Right renal pelvis (tissue), 4 donors: ENCODE measurements at places on chromosomes 7 and 10. TPM values are rescaled to one million over a fixed set of nuclear protein-coding genes. Genes with fewer than 3 reads are reported as not detected.

The PLEKHS1 gene
- polyA plus RNA-seq: 0.18 TPM

The DOCK1 gene
- 67.3 TPM for polyA plus RNA-seq

The PNLIPRP2 gene
- polyA plus RNA-seq: not detected

The HOXA5 gene
- 73.8 TPM for polyA plus RNA-seq

The SPDYE3 gene
- polyA plus RNA-seq: 6.9 TPM

The CAMK2B gene
- polyA plus RNA-seq: 2.9 TPM

The NPTX2 gene
- 3.1 TPM for polyA plus RNA-seq

The GOLGA7B gene
- polyA plus RNA-seq: 0.63 TPM

The GRID1 gene
- 2.1 TPM for polyA plus RNA-seq

The ACTL6B gene
- polyA plus RNA-seq: not detected

GRCh38 chr10:89062861-89063260, 72.3 kb downstream of the FAS start:
- DNase-seq: no peak

DNA sequence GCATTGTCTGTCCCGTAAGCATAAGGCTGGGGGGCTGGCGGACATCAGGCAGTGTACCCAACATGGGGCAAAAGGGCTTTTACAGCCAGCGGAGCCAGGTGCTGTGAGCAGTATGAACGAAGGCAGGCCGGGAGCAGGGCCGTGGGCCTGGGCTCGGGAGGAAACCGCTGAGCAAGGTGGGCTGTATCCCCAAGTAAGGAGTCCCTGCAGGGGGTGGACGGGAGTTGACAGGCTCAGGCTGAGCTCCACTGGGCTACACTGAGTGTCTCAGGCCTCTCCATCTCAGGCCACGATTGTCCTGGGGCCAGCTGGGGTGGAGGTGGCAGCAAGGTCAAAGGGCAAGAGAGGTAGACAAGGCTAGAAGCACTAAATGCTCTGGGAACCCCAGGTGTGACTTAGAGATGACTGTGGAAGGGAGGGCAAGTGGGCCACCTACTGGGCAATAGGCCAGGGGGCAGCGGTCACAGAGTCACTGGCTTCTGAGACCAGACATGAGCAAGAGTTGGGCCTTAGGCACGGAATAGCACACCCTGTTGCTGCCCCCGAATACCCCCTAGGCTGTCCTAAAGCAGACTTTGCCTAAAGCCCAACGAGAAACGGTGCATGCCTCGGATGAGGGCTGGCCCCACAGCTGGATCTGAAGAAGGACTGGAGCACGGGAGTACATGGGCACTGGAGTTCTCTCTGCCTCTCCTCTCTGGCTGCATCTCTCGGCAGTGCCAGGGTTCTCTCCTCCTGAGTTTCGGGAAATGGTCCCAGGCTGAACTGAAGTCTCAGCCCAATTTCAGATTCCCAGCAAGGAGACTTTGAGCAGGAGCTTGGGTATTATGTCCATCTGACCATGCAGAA, 10.8 kb upstream of the RAMP3 start:
- DNase-seq: no peak

GRCh38 chr10:61408105-61408504, 45.1 kb downstream of the TMEM26 start:
- DNase-seq: peak; percentile 57

DNA sequence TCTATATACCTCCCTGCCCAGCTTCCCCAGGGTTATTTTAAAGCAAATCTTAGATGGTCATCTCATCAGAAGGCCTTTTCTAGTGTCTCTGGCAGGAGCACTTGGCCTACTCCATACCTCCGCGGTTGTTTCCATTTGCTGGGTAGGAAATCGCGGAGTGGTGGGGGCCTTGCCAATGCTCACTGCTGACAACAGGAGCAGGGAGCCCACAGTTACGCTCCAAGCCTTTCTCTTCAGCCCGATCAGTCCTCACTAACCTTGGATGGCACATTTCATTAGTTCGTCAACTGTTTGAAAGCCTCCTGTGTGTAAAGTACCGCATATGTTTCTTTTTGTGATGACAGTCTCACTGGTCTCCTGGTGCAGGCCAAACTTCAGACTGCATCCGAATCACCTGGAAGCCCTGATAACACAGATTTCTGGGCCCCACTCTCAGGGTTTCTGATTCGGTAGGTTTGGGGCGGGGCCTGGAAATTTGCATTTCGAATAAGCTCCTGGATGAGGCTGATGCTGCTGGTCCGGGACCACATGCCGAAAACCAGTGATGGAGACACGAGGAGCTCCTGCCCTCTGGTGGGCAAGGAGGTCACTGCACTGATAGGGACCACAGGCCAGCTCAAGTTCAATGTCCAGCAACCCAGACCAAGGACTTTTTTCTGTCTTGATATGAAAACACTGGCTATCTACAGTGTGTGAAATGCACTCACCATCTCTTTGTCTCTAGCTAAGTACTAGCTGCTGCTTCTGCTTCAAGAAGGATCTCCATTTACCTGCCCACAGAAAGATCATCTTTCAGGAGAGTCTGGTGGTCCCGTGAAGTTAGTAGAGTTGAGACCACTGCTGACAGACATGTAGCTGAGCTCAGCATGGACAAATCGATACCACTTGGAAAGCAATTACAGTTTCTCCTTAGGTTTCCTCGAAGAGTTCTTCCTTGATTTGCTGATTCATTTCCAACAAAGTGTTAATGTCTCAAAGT, 14.0 kb downstream of the LRGUK start:
- DNase-seq: peak; percentile 33

DNA sequence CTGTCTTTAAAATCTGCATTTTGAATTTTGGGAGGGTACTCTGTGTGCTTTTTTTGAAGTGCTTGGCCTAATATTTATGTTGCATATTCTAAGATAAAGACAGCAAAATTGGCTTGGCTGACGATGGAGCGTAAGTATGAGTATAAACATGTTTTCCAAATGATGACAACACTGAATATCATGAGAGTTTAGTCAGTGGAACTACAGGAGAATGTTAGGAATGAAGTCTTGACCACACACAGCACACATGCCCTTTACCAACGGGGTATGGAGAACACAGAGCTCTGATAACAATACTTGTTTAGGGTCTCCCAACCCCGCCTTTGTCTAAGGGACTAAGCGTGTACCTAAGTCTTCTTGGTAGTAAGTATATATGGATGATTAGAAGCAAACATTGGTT, 253.9 kb upstream of the FZD8 start:
- DNase-seq: no peak

- DNase-seq: no peak
Observed at GRCh38 chr7:47218378-47219176, 363.3 kb downstream of the TNS3 start.

- no peak for DNase-seq
Observed at GRCh38 chr10:70162892-70163201, 7.5 kb downstream of the SAR1A start.

DNA sequence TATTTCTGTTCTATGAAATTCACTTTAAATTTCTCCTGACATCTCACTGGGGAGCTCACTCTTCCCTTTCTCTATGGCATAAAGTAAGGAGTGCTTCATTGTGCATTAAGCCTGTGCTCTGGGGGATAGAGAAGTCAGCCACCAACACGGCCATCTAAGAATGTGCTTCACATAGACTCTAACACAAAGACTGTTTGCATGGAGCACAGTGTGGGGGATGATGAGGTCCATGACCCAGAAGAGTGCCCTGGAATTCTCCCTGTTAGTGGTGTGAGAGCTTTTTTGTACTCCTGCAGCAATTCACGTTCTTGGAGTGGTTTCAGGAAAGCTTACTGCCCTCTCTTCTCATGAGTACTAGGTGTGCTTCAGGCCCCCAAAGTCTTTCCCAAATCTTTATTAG, 43.9 kb upstream of the PDZD8 start:
- no peak for DNase-seq

GRCh38 chr10:35185260-35186034, 58.8 kb downstream of the CREM start:
- DNase-seq: no peak

DNA sequence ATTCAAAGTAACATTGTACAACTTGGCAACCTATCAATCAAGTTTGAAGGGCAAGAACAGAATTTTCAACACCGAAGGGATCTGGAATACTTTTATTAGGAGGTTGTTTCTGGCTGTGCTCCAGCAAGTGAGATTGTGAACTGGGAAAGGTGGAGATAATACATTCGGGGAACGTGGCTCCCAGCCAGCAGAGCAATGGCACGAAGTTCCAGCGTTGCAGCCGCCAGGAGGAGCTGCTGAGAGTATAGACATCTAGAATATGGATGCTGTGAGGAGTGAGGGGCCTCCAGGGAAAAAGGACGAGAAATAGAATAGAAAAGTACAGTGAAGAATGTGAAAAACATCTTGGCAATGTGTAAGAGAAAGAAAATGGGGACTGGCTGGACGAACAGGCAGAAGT, 69.5 kb downstream of the TCERG1L start:
- no peak for DNase-seq

DNA sequence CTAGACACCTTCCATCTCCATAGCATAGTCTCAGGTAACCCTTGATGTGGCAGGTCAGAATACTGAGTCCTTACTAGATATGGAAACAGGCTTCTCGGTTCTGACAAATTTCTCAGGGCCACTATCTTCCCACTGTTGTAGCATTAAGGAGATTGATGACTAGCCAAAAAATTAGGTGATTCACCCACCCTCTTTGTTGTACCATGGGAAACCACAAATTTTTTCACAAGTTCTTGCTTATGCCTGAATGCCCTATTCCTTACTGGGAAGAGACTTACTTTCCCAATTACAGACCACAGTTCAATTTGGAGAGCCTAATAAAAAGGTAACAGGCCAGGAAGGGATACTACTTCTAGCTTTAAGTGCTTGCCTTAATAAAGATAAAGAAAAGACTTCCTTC, 948.8 kb downstream of the GRM8 start:
- DNase-seq: no peak

DNA sequence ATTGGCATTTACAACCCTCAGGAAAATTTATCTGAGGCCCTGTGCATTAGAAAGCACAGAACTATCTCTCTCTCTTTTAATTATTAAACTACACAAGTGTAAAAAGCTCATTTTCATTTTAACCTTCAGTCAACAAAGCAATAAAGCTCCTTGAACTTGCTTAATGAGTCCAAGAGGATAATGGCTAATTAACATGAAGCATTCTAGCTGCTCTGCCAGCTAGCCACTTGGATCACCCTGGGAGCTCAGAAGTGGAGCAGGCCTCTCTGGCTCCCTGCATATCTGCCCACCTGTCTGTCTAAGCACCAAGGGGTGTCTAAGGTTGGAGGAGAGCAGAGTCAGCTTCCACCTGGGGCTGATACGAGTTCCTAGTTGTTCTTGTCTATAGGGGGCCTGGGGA, 56.0 kb upstream of the SLC35G1 start:
- no peak for DNase-seq

DNA sequence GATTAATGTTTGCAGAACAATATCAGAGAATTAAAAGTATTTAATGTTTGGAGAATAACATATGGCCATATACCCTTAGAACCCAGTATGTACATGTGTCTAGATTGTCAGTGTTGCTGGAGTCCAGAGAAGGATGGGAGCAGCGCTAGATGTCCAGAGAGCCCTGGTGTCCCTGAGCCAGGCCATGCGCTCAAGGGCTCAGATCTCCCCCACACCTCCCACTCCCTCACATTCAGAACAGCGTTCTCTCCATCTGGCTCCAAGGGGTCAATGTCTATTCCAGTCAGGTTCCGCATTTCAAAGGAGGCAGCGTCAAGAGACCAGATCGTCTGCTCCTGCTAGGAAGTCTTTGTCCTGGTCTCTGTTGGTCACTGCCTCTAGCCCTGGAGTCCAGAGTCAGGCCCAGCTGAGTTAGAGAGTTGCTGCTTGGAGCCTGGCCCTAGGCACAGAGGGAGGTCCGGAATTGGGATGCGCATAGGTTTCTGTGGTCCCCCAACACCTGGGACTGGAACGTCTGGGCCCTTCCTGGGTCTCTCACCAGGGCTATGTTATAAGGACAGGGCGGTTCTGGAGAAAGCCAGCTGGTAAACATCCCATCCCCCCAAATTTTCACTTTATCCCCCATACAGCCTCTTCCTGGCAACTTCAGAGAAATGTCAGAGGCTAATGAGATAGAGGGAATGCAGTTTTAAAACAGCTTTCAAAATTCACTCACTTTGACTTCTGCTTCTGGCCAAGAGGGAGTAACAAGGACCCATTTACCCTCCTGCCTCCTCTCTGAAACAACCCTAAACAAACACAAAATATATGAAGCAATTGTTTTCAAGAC, 6.5 kb upstream of the WDR86 start:
- no peak for DNase-seq

GRCh38 chr7:135886345-135887132, 90.6 kb downstream of the MTPN start:
- no peak for DNase-seq

- no peak for DNase-seq
Observed at GRCh38 chr10:129839285-129840195, 124.5 kb downstream of the EBF3 start.

GRCh38 chr7:50962962-50963374, 180.3 kb upstream of the GRB10 start:
- no peak for DNase-seq

DNA sequence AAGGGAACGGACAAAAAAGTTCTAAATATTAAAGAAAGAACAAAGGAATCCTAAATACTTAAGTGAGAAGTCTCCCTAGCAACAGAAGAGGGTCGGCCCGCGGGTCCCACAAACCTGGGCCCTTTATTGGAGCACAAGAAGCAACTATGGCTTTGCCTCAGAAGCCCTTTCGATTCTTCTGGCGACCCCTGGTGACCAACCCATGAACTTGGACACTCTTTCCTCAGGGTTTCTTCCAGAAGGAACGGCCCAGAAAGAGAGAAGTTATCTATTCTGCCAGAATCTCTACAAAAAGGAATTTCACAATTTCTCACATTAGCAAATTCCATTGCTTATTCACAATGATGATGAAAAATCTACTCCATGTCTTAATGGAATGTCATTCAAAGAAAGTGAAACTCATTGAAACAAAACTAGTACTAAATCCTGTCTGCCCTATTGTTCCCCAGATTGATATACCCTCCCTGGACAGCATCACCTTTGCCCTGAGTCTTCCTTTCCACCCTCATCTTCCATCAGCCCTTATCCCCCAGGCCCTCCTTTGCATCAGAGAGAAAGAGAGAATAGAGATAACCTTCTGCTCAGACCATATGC, 43.7 kb downstream of the CPVL start:
- no peak for DNase-seq

- DNase-seq: no peak
Observed at GRCh38 chr7:31418928-31419327, 78.4 kb upstream of the NEUROD6 start.

DNA sequence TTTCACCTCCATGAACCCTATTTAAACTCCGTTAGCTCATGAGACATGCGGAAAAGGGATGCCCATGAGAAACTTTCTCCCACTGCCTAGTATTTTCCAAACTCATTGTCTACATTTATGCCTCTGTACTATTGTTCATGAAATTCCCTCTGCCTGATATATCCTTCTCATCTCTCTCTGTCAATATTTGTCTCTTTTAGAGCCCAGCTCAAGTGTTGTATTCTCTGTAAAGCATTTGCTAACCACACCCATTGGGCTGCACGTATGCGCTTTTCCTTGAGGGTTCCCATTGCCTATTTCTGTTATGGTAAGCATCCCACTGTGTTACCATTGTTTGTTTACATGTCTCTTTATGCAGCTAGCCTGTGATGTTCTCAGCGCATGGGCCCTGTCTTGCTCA, 211.4 kb downstream of the MDFIC start:
- no peak for DNase-seq

- DNase-seq: no peak
Observed at GRCh38 chr10:34722404-34722803, 92.7 kb downstream of the PARD3 start.
